ENCODE measurements at places on chromosomes 7 and 10.

DNA sequence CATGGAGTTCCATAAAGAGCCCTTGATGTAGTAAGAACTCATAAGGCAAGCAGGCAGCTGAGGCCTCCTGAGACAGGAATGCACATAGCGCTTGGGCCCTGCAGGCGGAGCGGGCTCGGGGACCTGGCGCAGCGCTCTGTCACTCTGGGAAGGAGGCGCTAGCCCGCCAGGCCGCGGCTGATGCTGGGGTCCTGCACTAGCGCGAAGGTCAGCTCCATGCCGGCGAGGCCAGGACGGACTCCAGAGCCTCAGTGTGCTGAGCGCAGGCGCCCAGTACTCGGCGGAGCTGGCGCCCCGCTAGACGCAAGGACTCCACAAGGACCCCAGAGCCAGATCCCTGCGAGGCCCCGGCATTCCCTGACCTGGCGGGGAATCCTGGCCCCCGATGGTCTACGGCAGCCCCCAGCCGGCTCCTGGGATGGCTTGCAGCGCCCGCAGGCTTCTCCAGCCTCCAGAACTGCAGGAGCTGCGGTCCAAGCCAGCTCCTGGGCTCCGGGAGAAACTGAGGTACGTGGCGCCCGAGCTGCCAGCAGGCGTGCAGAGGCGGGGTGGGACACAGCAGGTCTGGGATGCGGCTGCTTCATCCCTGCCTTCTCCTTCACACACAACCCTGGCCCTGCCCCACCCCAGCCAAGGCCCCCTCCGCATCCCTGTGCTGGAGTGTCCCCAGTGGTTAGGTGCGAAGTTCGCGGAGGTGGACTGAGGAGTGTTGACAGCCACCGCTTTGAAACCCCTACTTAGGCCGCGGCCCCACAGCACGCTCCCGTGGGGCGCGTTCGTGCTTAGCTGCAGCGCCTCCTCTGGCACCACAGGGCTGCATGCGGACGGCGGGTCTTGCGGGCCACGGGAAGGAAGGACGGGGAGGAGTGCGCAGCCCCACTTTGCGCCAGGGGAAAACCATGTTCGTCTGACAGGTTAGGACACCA, 761.5 kb upstream of the POM121L12 start:
- no peak for DNase-seq

GRCh38 chr10:15228426-15228825, 59.9 kb upstream of the NMT2 start:
- DNase-seq = no peak

DNA sequence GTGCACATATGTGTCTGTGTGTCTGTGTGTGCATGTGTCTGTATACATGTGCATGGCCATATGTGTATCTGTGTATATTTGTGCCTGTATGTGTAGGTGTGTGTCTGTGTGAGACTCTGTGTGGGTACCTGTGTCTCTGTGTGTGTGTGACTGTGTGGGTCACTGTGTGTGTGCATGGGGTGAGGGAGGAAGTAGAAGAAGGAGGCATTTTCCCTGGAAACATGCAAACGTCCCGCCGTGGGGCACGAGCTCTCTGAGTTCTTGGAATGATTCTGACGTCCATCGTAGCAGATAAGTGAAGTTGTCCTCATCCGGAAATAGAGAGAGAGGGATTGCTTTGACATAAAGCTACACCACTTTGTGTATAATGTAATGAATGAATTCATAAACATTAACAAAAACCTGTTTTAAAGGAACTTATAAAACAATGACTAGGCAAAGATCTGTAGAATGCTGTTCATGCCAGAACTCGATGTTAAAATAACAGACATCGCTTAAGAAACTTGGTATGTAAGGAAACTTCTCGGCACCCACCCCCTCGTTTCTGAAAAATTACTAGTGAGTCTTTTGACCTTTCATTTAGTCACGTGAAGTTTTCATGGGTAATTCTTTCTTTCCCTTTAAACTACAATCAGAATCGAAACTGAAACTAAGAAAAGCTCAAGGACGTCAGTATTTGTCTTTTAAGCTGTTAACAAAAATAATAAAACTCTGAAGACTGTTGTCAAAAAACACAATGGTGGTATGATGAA, 43.6 kb upstream of the KLF6 start:
- DNase-seq = no peak

GRCh38 chr10:27826369-27826768, 80.8 kb upstream of the MKX start:
- no peak for DNase-seq

DNA sequence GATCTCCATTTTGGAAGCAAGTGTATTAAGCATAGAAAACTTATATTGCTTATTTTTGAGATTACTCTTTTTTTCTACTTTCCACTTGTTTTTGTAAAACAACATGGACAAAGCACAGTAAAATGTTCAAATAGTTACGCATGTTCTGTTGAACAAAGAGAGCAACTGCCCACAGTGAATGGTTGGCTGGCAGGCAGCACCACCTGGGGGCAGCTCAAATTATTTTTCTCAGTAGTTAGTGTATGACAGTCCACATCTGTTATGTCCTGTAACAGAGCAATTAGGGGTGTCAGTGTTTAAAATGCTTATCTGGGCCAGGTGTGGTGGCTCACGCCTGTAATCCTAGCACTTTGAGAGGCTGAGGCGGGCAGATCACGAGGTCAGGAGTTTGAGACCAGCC, 46.1 kb upstream of the CACUL1 start:
- DNase-seq = no peak

- DNase-seq = no peak
Observed at GRCh38 chr7:127393368-127394058, 1.0 kb upstream of the ZNF800 start.

DNA sequence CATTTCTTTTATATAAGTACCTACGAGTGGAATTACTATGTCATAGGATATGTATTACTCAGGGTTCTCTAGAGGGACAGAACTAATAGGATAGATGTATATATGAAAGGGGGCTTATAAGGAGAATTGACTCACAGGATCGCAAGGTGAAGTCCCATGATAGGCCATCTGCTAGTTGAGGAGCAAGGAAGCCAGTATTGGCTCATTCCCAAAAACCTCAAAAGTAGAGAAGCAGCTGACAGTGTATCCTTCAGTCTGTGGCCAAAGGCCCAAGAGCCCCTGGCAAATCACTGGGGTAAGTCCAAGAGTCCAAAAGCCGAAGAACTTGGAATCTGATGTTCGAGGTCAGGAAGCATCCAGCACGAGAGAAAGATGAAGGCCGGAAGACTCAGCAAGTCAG, 59.8 kb downstream of the GALNT17 start:
- no peak for DNase-seq

- no peak for DNase-seq
Observed at GRCh38 chr10:104331208-104331838, 6.9 kb downstream of the ITPRIP start.

GRCh38 chr7:39754326-39755120, 131.2 kb downstream of the RALA start:
- no peak for DNase-seq

- DNase-seq = no peak
Observed at GRCh38 chr10:90871279-90871765, 452 bp upstream of the RPP30 start.

- no peak for DNase-seq
Observed at GRCh38 chr10:4568731-4569130, 257.3 kb upstream of the AKR1E2 start.

- no peak for DNase-seq
Observed at GRCh38 chr7:140640060-140640637, 464 bp downstream of the DENND2A start.

DNA sequence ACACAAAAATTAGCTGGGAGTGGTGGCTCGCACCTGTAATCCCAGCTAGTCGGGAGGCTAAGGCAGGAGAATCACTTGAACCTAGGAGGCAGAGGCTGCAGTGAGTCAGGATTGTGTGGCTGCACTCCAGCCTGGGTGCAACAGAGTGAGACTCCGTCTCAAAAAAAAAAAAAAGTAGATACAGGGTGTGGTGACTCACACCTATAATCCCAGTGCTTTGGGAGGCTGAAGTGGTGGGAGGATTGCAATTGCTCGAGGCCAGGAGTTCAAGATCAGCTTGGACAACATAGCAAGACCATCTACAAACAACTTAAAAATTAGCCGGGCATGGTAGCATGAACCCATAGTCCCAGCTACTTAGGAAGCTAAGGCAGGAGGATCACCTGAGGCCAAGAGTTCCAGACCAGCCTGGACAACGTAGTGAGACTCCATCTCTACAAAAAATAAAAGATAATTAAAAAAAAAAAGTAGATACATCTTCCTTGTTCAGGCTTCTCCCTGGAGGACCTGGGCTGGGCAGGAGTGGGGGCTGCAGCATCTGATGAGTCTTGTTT, 2.0 kb downstream of the MOSPD3 start:
- no peak for DNase-seq

GRCh38 chr7:29593459-29593858, 29.8 kb downstream of the PRR15 start:
- DNase-seq = no peak

DNA sequence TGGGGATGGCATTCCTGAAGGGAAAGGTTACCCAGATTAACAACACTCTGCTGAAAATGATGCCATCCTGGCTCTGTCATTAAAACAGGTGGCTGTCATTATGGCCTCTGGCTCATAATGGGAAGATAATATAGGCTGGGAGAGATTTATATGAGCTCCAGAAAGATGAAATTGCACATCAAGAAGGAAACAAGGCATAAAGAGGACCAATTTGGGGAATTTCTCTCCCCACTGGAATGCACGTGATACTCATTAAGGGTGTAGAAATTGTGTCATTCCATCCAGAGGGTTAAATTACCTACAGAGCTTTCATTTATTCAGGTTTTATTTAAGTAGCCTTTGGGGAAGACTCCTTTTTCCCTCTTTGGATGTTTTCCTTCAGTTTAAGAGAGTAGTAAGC, 71.6 kb upstream of the CELF2 start:
- no peak for DNase-seq

GRCh38 chr7:135770139-135770710, 21.6 kb upstream of the FAM180A start:
- DNase-seq = no peak

- DNase-seq = no peak
Observed at GRCh38 chr7:143484119-143484518, 6.4 kb downstream of the TAS2R41 start.

DNA sequence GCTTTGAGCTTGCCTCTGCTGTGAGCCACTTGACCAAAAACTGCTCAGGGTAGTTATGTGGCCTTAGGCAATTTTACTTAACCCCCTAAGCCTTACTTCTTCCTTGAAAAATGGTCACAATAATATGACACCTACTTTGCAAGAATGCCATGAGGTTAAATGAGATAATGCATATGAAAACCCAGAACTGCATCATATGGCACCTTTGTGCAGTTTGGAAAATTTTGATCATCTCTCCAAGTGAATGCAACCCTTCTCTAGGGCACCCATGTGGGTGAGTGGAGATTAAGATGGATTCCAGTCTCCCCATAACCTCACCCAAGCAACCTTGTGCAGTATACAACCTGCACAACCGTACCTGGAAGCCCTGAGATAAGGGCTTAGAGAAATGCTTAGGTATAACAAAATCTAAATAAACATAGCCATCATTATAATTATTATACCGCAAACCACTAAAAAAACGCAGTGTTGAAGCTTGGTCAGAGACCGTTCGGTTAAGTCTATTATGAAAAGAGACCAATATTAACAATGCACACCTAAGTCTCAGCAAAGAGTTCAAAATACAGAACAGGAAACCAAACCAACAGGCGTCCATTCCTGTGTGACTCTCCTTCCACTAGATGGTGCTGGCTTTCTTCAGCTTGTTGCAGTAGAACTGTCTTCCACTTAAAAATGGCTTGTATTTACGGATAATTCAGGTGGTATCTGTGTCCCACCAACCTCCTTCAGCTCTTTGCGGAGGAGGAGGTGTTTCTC, 21.0 kb upstream of the ASB15 start:
- DNase-seq = no peak

GRCh38 chr10:114483575-114483974, 79.3 kb upstream of the AFAP1L2 start:
- DNase-seq = no peak

DNA sequence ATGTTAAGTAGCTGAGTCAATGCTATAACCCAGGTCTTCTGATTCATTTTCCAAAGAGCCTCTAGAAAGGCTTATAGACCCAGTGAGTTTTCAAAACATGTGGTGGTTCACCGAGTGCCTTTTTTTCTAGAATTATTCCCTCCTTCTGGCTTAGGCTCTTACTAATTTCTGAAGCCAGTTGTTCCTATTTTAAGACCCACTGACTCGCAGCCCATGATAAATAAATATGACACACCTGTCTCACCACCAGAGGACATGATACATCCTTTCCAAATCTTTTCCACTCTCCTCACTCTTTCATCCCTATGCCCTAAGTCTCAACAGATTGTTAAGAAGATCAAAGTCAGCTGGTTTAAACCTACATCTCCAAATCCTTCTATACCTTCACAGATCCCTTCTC, 126.0 kb upstream of the WNT16 start:
- no peak for DNase-seq

GRCh38 chr7:131218727-131219128, 108.9 kb upstream of the MKLN1 start:
- no peak for DNase-seq

- no peak for DNase-seq
Observed at GRCh38 chr10:22491931-22492615, 146.8 kb downstream of the SPAG6 start.

GRCh38 chr7:23404546-23405239, 65.6 kb downstream of the IGF2BP3 start:
- no peak for DNase-seq

- DNase-seq = no peak
Observed at GRCh38 chr10:129464251-129464650, 2.8 kb upstream of the MGMT start.

DNA sequence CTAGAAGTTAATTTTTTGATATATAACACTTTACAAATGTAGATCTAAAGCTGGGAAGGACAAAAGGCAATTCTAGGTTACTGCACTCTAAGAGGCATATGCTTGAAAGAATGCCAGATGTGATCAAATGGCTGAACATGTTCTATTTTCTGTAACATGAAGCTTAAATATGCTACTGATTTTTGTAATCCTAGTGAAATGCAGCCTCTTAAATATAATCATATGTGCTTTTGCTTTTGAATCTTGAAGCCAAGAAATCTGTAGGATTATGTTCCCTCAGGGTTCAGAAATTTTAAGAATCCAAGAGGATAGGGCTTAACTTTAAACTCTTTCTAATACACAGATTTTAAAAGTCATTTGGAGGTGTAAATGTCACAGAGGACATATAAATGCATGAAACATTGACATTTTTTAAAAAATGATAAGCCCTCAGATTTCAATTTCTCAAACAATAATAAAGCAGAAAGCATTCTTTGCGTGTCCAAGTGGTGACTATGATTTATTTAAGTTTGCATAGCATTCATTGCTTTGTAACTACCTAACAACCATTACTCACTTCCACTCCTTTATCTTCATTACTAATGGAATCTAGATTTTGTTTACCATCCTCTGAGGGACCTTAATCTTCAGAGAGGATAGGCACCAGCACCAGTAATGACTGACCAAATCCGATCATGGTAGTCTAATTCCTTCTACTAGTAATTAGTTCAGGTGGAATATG, 170.4 kb downstream of the MAGI2 start:
- DNase-seq = no peak

GRCh38 chr10:84159076-84159685, 14.4 kb upstream of the GPR15LG start:
- no peak for DNase-seq

GRCh38 chr10:112815269-112816032, 134.6 kb upstream of the TCF7L2 start:
- DNase-seq = no peak

GRCh38 chr7:32256811-32257210, 186.6 kb upstream of the PDE1C start:
- no peak for DNase-seq

GRCh38 chr7:105602325-105603305, 21.3 kb upstream of the EFCAB10 start:
- DNase-seq = no peak

Measured in omental fat pad (tissue), 4 donors.